ENCODE measurements at places on chromosomes 11 and 22.

DNA sequence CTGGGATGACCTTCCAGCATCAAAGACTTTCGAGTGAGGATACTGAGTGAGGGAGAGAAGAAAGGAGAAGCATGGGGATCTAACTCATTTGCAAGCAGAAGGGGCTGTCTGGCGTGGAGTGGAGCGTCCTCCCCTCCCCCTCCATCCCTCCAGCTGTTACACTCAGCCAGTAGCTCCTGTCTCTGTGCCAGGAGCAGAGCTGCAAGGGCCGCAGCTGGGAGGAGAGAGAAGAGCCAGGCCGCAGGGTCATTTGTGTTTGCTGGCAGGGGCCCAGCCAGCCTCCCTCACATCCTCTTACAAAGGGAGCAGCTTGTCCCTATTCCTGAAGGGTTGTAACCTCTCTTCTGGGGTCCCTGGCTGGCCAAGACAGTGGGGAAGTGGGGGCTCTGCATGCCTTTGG is 57.9 kb downstream of the NECTIN1 start:
- no peak for DNase-seq
- no peak overlapping the region for H3K27ac ChIP-seq
- H3K4me1 ChIP-seq: peaks cover 10% of the 10 kb centered on the region
- peaks cover under 1% of the 10 kb centered on the region for H3K27me3 ChIP-seq
- H3K4me3 ChIP-seq: no peak overlapping the region
- no peaks in the 10 kb centered on the region for H3K36me3 ChIP-seq

GRCh38 chr22:50051930-50052329 is 6.2 kb downstream of the TTLL8 start:
- no peak overlapping the region for H3K4me3 ChIP-seq
- no peaks in the 10 kb centered on the region for H3K27me3 ChIP-seq
- no peak for DNase-seq
- H3K4me1 ChIP-seq: no peaks in the 10 kb centered on the region

DNA sequence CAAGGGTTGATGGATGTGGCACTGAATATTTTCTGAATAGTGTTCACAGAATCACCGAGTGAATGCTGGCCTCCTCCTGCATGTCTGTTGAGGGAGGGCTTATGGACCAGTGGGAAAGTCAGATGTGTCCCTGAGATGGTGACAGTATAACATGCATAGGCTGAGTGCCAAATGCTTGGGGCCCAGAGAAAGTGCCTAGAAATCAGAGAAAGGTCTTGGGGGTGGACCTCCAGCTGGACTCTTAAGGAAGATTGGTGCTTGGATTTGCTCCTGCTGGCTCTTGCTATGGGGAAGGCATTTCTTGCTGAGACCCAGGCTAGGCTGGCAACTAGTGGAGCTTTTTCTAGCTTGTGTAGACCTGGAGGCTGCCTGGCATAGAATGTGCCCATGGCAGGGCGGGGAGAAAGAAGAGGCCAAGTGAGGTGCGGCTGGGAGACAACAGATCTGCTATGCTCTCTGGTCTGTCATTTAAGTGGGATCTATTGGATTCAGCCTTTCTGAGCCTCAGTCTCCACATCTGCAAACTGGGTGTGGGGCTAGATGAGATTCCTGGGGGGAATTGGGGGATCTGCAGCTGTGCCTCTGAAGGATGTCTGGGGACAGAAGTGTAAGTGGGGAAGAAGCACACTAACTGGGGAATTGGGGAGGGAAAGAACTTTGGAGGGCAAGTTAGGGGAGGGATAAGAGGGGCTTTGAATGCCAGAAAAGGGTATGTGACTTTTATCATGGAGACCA is 27.4 kb downstream of the ZNRF3 start:
- H3K4me3 ChIP-seq: no peak overlapping the region
- H3K27ac ChIP-seq: no peak overlapping the region
- H3K36me3 ChIP-seq: peaks cover 3% of the 10 kb centered on the region

GRCh38 chr22:37485395-37486223 is 575 bp downstream of the MFNG start:
- H3K4me1 ChIP-seq: peaks cover 50% of the 10 kb centered on the region
- peak overlapping the region; percentile 92 for H3K4me3 ChIP-seq
- H3K27me3 ChIP-seq: no peaks in the 10 kb centered on the region
- peak overlapping the region; percentile 93 for H3K27ac ChIP-seq
- no peak for DNase-seq
